ENCODE measurements at places on chromosomes 4 and X. TPM values are rescaled to one million over a fixed set of nuclear protein-coding genes. Genes with fewer than 3 reads are reported as not detected.

DNA sequence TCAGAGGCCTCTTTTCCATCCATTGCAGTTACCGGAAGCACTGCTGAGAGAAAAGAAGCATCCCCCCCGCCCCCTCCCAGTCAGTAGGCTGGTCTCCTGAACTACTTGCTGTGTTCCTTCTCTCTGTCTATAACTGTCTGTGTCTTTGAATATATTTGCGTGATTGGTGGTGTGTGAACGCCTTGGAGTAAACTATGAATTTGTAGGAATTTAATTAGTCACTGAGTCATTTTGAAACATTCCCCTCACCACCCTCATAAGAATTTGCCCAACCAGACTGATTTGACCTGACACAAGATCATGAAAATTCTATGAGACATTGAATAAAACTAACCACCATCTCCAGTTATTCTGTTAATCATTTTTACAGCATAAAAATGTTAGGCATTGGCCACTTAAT lies 6.7 kb upstream of the NXF3 start:
- DNase-seq, result no peak

- DNase-seq, result no peak
Measured at GRCh38 chr4:166282081-166282770, 409.2 kb downstream of the TLL1 start.

GRCh38 chr4:107935246-107935645 lies 3.9 kb downstream of the CYP2U1 start:
- no peak for DNase-seq

- no peak for DNase-seq
Measured at GRCh38 chr4:138243369-138243768, 1.2 kb upstream of the SLC7A11 start.

DNA sequence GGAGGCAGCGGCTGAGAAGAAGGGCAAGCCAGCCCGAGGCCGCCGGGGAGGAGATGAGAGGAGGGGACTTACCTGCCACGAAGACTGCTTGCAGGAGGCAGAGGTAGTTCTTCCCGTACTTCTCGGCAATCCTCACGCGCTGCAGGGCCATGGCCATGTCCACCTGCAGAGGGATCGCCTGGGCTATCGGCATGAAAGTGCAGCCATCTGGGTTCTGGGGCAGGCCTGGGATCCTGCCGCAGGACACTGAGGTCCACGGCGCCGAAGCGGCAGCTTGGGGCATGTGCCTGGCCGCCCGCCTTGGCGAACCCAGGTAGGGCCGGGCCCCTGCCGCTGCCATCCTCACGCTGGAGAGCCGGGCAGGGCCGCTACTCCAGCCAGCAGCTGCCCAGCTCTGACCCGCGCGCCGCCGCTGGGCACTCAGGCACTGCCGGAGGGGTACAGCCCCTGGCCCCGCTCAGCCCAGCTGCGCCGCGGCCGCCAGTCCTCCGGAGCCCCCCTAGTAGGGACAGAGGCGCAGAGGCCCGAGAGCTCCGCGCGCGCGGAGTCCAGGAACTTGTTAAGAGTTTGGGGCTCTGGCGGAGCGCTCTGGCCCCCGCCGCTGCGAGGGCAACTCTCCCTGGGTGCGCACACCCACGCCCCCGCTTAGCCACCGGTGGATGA lies 16.0 kb downstream of the MCF2 start:
- DNase-seq, result no peak

DNA sequence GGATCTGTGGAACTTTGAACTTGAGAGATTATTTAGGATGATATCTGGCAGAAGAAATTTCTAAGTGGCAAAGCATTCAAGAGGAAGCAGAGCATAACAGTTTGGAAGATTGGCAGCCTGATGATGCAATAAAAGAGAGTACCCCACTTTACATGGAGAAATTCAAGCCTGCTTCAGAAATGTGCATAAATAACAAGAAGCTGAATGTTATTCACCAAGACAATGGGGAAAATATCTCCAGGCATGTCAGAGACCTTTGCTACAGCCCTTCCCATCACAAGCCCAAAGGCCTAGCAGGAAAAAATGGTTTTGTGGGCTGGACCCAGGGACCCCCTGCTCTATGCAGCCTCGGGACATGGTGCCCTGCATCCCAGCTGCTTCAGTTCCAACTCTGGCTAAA lies 420.8 kb downstream of the DTHD1 start:
- no peak for DNase-seq

UBA6 gene
- polyA plus RNA-seq, result 28.9 TPM

NALF2 gene
- not detected for polyA plus RNA-seq

GRCh38 chrX:72020204-72020603 lies 109.6 kb downstream of the NHSL2 start:
- no peak for DNase-seq

GRCh38 chr4:8721621-8722020 lies 129.1 kb downstream of the CPZ start:
- DNase-seq, result no peak

GRCh38 chrX:48683411-48683982 lies at the start of gene WAS:
Gene WAS, plus strand, starts transcription at chrX:48683799. Its CDS starts 55 bp downstream, at chrX:48683854.
- peak; percentile 85 for DNase-seq

ZNF280C gene
- 3.7 TPM for polyA plus RNA-seq

DNA sequence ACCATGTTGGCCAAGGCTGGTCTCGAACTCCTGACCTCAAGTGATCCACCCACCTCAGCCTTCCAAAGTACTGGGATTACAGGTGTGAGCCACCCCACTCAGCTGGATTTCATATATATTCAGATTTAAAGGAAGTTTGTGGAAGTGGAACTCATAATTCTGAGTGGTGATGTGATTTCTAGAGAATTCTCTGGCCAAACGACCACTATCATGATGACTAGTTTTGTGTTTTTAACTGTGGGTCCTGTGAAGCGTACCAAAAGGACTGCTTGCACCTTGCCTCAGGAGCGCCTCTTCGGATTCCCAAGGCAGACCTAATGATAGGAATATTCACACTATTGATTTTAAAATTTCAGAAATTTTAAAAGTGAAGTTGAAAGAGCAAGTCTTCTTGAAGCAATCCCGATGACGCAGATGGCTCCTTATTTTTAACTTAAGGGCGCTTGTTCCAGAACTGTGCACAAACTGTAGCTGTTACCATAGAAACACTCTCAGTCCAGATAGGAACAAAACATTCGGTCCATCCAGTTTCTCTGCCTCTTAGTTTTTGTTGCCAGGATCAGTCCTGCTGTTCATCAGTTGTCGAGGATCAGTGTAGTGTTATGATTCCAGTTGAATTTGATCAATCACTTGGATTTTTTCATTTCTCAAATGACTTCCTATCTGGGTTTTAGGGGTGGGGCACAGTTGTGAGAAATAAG lies 51.7 kb upstream of the CLCN4 start:
- DNase-seq, result no peak

DNA sequence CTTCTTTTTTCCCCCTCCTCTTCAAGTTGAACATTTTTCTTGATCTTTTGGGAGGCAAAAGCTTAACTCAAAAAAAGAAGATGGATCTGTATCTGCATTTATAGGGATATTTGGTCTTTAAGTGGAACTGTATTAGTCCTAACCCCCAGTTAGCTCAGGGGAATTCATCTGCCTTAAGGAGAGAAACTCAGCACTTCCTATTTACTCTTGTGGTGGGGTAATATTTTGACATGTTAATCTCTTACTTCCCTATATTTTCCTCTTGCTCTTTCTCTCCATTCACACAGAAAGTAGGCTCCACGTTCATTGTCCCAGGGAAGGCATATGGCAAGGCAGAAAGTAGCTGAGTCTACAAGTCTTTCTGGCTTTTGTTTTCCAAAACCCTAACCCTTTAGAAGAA lies 5.3 kb downstream of the LRRC66 start:
- DNase-seq, result no peak

- DNase-seq, result no peak
Measured at GRCh38 chr4:105896984-105897775, 1.9 kb downstream of the NPNT start.

- DNase-seq, result no peak
Measured at GRCh38 chr4:8123389-8123788, 35.2 kb downstream of the ABLIM2 start.

GRCh38 chrX:37652589-37653231 lies 32.9 kb upstream of the XK start:
- DNase-seq, result no peak

PDZD4 gene
- polyA plus RNA-seq, result not detected

- no peak for DNase-seq
Measured at GRCh38 chr4:47219586-47219985, 188.2 kb downstream of the GABRB1 start.

GSTCD gene
- polyA plus RNA-seq, result 1.8 TPM

DNA sequence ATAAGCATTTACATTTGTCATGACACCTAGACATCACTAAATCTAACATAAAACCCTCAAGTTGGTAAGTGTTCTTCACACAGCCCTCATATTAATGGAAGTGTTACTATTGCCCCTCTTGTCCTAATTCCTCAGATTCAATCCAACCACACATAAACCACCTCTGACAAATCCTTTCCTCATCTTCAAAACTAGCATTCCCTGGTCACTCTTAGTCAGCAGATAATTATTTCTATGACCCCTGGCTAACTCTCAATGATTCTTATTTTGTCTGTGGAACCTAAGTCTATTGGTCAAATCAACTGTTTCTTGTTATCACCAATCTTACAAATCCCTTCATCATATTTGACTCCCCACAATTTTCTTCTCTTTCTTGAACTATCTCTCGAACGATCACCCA lies 168.6 kb downstream of the PPP3CA start:
- no peak for DNase-seq

DNA sequence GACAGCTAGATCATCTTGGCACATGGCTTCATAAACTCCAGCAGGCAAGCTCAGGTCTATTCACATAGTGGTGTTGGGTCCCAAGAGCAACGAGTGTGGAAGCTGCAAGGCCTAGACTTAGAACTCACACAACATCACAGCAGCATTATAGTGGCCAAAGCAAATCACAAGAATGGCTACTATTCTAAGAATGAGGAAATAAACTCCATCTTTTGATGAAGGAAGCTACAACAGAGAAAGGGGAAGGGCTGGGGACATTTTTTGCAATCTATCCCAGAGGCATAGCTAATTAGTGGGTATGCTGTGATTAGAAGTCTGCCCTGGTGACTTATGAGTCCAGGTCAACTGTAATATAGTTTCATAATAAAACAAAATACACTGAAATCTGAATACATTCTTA lies 42.9 kb upstream of the TAB3 start:
- no peak for DNase-seq

PDE6B gene
- 19.0 TPM for polyA plus RNA-seq

MTNR1A gene
- polyA plus RNA-seq, result not detected

GRCh38 chrX:140764401-140764919 lies 54.9 kb downstream of the LINC00632 start:
- DNase-seq, result no peak

DNA sequence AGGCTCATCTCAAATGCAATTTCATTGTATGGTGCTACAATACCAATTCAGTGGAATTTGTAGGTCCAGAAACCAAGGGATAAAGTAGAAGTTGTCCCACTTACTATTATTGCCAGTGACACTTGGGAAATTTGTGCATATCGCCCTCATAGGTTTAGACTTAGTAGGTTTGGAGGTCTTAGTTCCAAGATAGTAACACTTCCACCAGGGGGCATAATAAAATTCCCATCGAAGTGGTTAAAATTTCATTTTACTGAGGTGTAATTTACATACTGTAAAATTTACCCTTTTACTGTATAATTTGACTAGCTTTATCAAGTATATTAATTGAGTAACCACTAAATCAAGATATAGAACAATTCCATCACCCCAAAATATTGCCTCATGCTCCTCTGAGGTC lies 174.6 kb downstream of the INPP4B start:
- DNase-seq, result no peak

DNA sequence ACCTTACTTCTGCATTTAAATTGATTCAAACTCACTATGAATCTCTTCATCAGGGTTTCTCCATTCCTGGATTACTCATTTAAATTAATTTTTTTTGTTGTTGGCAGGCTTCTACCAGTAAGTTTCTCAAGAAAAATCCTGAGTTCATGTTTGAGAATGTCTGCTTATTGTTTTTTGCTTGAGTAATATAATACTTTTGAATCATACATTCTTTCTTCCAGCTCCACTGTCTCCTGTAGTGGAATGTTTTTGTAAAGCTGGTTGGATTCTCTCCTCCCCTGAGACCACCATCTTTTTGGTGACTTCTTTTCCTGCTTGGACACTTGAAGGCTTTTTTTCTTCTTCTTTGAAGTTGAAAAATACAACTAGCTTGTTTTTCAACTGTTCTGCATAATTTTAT lies 4.3 kb upstream of the MID1IP1 start:
- DNase-seq, result no peak

TMEM31 gene
- not detected for polyA plus RNA-seq

GRCh38 chr4:23680671-23681518 lies 209.0 kb downstream of the PPARGC1A start:
- DNase-seq, result no peak

GRCh38 chr4:142516686-142517526 lies 329.2 kb downstream of the INPP4B start:
- no peak for DNase-seq

- no peak for DNase-seq
Measured at GRCh38 chr4:3420606-3420955, 21.2 kb upstream of the HGFAC start.

- no peak for DNase-seq
Measured at GRCh38 chr4:26176598-26177149, 144.1 kb upstream of the RBPJ start.

DNA sequence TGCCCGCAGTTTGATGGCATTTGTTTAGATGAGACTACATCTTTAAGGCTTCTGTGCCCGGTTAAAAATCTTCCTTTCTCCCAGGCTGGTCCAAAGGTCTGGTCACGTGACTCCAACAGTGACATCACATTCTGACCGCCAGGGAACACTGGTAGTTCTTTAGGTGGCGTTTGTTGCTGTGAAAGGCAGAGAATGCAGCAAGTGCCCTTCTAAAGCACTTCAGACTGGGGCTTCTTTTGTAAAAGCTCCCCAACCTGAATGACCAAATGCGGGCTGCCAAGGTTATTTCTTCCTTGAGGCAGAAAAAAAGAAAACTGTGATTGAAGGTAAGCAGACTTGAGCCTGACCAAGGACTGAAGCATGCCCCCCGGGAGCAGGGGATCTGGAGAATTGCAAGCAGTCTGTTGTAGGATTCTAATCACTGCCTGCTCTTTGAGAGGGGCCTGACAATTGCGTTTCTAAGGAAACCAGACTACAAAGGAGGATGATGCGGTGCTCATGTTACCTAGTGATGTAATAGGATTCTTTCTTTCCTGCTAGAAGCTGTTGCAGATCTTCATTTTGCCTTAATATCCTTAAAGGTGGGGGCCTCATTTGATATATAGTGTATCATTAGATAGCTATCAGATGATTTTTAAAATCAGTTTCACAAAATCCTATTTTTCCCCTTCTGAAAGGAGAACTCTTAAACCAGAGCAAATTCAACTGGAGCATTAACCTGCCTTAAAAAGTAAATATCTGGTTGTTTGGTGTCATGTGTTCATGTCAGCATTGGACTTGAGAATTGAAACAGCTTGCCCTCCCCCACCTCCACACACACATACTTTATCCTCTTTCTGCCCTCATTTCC lies 133.1 kb downstream of the AKAP4 start:
- no peak for DNase-seq

Measured in CD4-positive, CD25-positive, alpha-beta regulatory T cell (primary cell).